Anterior cingulate cortex (tissue), 58 donors: ENCODE measurements at places on chromosomes 5 and 9.

DNA sequence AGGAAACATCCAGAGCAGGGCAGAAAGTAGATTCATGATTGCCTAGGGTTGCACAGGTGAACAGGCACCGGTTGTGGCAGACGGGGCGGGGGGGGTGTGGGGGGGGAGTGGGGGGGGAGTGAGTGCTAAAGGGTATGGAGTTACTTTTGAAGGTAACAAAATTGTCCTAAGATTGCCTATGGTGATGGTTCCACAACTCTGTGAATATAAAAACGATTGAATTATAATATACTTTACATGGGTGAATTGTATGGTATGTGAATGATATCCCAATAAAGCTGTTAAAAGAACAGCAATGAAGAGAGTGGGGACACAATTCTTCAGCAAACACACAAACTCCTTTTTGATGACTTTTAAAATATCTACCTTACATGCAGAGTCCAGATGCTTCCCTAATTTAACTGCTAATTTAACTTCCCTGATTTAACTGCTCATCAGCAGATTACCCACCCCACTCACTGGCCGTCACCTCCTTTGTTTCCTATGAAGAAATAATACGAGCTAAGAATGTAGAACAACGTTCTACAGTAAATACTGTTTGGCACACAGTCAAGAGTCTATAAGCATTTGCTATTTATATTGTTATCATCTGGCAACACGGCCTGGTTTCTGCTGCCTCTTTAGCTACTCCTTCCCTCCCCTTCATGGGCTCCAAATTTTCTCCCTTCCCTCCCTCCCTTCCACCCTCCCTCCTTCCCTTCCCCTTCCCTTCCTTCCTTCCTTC lies 83.5 kb downstream of the PTCH1 start:
- DNase-seq = no peak

DNA sequence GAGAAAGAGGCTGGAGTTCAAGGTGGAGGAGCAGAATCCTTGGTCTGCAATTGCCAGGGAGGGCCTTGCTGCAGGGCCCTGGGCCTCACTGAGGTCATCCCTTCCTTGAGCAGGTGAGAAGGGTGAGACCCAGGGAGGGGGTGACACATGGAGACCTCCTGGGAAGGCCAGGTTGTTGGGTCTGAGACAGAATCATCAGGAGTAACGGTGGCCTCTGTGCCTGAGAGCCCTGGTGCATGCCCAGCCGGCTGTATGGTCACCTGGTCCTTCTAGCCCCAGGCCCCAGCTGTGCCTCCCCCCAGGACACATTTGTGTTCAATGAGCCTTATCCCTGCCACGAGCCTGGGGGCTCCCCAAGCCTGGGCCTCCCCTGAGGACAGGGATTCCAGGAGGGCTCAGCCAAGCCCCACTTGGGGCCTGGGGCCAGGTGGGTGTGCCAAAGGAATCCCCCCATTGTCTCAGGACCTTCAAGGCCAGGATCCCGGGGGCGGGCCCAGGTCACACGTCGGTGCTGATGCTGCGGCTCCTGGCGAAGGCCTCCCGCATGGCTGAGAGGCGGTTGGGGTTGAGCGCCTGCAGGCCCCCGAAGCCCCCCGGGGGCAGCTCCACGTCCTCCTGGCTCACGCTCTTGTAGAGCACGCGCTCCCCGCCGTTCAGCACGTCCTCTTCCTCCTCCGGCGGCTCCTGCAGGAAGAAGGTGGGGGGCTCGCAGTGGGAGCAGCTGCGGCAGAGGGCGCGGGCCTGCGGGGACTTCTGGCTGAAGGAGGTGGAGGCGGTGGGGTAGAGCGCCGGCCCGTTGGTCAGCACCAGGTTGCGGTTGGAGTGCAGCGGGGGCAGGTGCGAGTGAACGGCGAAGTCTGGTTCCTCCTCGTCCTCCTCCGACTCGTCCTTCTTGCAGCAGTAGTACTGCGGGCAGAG lies 30.4 kb downstream of the FAM163B start:
- DNase-seq = no peak

- no peak for DNase-seq
Observed at GRCh38 chr5:7871653-7872052, 2.7 kb downstream of the MTRR start.

DNA sequence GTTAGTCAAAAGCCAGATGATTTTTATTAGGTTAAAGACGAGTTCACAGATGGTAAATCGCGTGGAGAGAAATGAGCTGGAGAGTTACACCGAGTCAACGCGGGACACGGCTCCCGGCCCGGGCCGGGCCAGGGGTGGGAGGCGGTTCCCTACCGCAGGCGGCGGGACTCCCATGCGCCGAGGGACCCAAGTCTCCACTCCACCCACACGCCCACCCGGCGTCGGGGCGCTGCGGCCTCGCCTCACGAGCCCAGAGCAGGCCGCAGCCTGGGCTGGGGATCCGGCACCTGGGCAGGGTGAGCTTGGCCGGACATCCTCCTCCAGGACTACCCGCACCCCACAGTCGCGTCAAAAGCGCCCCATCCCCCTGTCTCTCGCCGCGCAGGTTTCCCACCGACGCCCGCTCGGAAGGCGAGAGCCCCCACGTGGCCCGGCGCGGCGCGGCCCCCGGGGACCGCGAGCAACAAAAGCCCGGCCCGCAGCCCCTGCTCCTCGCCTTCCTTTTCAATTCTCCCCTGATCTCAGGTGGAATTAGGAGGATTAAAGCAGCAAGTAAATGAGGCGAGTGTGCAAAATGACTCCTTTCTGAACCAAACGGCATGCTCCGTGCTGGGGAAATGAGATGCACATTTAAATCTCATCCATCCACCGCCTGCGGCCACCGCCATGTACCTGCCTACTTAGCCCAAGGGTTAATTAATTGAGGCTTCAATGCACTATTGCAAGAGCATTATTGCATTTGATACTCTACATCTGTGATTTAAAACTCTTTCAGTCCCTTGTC lies 196.5 kb upstream of the TBCA start:
- no peak for DNase-seq

DNA sequence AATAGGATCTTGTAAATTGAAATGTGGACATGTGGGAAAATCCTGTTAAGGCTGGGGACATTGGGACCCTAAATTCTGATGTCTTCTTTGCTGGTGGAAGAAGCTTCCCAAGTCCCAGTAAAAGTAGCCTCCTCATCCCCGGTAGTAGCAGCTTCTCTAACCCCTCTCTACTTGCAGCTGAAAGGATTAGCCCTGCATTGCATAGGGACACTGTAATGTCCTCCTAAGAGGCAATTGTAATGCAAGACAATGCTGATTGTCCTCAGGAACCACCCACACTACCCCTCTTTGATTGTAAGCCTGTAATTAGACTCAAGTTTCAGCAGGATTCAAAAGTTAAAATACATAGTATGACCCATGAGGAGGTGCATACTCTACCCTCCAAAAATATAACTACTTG lies 1938.4 kb upstream of the C9orf72 start:
- no peak for DNase-seq

DNA sequence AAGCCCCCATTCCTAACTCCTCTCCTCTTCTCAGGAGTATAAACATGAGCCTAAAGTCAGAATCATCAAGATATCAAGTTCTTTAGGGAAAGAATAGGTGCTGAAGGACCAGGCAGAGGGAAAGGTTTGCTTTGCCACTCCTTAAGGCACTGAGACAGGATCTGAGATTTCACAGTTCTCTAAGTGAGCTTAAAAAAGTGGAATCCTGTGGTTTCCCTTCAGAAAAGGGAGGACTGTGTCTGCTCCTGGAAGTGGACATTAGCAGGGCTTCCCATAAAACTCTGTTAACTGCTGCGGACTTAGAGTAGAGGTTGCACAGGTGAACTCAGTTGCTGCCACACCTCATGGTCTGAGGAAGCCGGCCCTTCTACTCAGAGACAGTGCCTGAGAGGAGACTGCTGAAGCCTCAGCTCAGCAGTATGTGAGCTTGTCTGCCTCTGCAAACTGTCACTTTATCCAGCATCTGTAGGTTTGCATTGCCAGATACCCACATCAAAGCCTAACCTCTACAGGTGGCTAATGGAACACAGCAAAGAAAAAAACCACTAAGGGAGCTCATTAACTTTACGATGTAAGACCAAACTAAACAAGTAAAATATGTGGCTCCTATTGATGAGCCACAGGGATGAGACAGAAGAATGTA lies 42.9 kb downstream of the RIC1 start:
- no peak for DNase-seq
